T-cell (primary cell): ENCODE measurements at places on chromosomes 3 and 15. TPM values are rescaled to one million over a fixed set of nuclear protein-coding genes. Genes with fewer than 3 reads are reported as not detected.

DNA sequence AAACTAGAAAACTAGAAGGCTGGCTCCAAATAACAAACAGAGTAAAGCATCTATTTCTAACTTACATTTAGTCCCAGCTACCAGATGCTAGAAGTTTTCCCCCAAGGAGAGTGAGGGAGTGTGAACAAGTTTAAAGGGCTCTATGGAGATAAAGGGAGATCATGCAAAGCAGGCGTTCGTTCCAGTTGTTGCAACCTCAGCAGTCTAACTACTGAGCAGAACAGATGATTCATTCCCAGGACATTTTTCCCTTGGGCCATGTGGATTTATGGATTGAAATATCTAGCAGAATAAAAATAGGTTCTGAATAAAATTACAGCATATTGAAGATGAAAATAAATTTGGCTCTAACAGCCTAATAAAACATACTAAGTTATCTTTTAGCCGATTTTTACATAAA is 154.8 kb upstream of the TTC14 start:
- DNase-seq = no peak

DNA sequence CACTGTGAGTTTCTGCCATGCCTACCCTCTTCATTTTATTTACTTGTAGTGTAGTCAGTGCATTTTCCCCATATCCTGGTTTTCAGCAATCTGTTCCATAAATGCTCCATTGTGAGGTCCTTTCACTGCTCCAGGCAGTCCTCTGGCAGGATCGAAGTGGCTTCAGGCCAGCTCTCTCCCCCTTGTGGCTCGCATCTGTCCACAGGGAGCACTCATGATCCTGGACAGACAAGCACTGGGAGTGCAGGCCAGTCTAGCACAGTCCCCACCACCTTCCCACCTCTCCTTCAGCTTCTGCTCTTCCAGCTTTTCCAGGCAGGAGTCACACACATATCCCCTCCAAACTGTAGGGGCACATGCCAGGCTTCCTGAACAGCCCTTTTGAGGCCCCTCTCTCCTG is 173.6 kb downstream of the PPM1L start:
- DNase-seq = no peak

- no peak for DNase-seq
Observed at GRCh38 chr3:194465920-194466570, 20.8 kb downstream of the ATP13A3 start.

- no peak for DNase-seq
Observed at GRCh38 chr15:88631464-88632028, 7.3 kb upstream of the ISG20 start.

- no peak for DNase-seq
Observed at GRCh38 chr3:43132870-43133636, 27.2 kb upstream of the POMGNT2 start.

- DNase-seq = no peak
Observed at GRCh38 chr3:64502284-64502683, 185.5 kb downstream of the ADAMTS9 start.

The NLGN1 gene
- total RNA-seq = 0.18 TPM

The LRRC28 gene
- 16.5 TPM for total RNA-seq

The SLC6A11 gene
- not detected for total RNA-seq

The DISP2 gene
- 1.4 TPM for total RNA-seq

The ZNF385D gene
- total RNA-seq = 0.38 TPM
